ENCODE measurements at places on chromosomes 1 and 21.
A peak's percentile ranks its signal among the peaks of the same experiment; 100 is the strongest.

- no peak for DNase-seq
These were observed 7.5 kb upstream of the GATAD2B start for GRCh38 chr1:153929981-153930948.

DNA sequence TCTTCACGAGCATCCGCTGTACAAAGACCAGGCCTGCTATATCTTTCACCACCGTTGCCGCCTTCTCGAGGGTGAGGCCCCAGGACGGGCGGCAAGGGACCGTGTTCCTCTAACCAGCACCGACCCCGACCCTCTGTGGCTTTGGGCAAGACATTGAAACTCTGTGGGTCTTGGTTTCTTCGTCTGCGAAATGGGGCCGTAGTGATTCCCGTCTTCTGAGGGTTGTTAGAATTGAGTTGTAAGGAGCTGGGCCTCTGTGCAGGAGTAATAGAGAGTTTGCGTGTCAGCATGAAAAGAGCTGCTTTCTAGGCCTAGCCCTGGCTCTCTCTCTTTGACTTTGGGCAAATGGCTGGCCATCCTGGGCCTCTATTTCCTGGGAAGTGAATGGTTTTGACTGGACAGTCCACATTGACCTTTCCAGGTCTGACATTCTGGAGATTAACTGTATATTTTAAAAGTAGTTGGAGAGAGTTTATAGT lies 591 bp downstream of the MRPL37 start:
- DNase-seq, result no peak

DNA sequence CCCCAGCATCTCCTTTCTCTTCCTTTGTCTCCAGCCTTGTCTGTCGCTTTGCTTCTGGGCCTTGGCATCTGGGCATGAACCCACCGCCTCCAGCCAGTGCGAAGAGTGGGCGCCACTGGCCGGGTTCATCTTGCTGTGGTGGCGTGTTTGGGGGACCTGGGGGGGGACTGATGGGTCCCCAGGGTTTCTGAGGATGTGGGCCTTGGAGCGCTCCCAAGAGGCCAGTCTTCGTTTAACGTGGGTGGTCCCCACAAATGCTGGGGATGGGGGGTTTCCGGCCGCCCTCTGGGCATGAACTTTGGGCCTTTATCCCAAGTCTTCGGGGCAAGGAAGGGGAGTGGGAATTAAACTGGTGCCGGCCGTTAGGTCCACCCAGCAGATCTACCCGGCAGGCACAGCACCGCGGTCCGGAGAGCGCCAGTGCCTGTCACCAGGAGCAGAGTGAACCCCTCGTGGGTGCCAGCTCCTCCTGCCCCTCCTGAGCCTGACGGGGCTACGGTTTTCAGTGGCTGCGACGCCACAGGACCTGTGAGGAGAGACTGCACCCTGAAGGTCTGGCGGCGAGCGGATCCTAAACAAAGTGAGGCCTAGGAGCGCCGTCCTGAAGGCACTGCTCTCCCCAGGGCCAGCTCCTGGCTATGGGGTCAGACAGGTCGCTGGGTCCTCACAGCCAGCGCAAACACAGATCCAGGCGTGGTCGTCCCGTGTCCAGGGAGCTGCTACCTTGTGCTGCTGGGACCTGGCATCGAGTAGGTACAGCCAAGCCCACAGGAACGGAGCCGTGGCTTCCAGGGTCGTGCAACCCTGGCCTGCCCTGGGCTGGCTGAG lies 12.1 kb upstream of the C1orf174 start:
- peak; percentile 45 for DNase-seq

DNA sequence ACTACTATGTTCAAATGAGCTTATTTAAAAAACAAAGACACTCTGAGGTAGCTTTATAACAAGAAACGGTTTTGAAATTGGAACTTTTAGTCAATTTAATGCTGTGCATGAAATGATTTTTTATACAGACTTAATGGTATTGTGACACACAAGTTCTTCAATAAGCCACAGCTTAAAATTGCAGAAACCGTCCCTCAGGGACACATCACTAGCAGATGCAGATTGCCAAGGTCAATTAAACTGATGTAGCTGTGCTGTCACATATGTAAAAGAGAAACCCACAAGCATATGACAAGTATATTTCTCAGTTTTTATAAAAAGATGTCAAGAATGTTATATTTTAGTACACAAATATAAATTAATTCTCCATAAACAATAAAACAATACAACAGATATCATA lies 366.9 kb downstream of the DPYD start:
- no peak for DNase-seq

DNA sequence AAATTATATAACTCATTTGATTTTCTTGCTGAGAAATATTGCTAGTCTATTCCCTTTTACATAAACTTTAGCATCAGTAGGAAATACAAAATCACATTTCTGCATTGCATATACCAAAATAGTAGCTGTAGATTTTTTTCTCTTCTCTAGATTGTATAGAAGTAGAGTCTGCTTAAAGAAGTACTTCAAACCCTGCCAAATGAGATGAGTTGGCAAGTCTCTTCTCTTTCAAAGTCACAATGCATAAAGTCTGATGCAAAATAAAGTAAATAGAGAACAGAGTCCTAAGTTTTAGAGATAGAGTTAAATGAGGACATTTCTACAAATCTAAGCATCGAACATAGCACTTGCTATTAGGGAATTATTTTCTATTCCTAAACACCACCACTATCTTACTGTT lies 6.4 kb downstream of the PLPPR4 start:
- no peak for DNase-seq
